ENCODE measurements at places on chromosomes 5 and 9.

GRCh38 chr9:135941288-135941995 is 19.7 kb downstream of the UBAC1 start:
- DNase-seq = no peak

- DNase-seq = no peak
Measured at GRCh38 chr9:134192951-134193731, 28.8 kb upstream of the RNU6ATAC start.

DNA sequence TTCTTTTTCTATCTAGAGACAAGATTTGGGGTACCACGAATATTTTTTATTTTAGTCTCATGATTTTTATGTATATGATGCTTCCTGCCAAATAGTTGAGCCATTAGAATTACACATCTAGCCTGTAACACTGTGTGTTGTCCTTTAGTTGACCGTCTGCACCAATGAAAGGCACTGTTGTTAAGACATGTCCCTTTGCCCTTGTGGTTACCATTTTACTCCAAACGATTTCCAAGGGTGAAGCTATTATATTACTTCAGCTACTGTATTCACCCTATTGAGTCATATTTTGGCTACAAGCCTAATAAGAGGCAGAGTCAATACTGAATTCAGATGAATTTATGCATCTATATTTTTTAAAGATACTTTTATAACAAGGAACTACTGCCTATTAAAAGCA is 207.6 kb downstream of the CETN3 start:
- DNase-seq = no peak

- peak; percentile 77 for DNase-seq
Measured at GRCh38 chr9:98807070-98807813, at the start of gene GALNT12. Gene GALNT12, plus strand, starts transcription at chr9:98807670. Its CDS starts 29 bp downstream, at chr9:98807699.

DNA sequence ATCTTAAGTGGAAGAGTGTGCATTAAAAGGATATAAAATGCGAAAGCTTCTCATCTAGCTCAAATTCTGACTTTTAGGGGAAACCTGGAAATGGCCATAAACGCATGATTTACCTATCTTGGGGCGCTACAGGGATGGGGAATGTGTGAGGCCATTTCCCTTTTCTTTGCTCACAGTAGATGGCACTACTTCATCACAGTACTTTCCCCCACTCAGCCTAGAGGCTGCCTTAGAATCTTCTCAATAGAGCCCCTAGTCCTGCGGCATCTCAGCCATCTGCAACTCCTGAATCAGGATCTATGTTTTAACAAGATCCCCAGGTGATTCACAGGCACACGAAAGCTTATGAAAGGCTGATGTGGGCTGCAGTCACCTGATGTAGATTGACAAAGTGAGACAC is 110.8 kb downstream of the LHFPL2 start:
- no peak for DNase-seq

- no peak for DNase-seq
Measured at GRCh38 chr9:93463638-93464248, 10.4 kb upstream of the FAM120AOS start.

- no peak for DNase-seq
Measured at GRCh38 chr9:38038307-38039089, 30.5 kb downstream of the SHB start.

GRCh38 chr5:143355710-143356109 is 47.8 kb downstream of the NR3C1 start:
- peak; percentile 82 for DNase-seq

DNA sequence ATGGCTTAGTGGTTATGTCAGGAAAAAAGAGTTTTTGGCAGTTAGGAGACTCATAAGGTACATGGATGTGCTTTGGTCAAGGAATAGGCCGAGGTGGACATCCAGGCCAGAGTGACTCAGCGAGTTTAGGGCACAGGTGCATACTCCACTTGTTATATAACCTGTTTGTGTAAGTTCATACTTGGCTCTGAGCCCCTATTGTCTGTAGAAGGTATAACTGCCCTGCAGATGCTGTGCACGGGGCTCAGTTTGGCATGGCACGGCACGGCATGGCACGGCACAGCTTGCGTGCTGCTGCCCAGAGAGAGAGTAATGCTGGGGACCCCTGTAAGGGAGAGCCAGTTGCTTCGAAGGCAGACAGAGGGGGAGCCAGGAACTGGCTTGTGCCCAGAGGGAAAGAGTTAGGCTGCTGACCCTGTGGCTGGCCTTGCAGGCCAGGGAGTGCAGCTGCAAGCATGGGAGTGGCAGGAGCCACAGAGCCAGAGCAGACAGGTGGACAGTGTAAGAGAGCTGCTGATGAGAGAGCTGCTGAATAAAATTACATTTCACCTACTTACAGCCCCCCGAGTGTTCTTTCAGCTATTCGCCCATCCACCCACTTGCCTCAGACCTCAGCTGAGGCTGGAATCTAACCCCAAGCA is 32.2 kb downstream of the GCNT4 start:
- DNase-seq = no peak

DNA sequence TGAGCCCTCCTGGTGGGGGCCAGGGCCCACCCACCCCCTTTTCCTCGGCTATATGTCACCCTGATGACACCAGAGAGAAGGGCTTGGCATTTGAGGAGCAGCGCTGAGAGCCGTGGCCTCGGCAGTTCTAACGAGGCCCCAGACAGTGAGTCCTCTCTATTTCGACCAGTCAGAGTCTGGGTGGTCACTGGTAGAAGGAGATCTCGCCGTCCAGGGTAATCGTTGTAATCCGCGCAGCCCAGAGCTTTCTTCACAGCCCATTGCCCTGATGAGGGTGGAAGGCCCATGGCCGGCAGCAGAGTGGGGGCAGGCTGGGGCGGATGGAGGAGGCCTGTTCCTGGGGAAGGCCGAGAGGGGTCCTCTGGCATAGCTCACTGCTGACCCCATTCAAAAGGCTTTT is 70.2 kb downstream of the PSMB7 start:
- no peak for DNase-seq

DNA sequence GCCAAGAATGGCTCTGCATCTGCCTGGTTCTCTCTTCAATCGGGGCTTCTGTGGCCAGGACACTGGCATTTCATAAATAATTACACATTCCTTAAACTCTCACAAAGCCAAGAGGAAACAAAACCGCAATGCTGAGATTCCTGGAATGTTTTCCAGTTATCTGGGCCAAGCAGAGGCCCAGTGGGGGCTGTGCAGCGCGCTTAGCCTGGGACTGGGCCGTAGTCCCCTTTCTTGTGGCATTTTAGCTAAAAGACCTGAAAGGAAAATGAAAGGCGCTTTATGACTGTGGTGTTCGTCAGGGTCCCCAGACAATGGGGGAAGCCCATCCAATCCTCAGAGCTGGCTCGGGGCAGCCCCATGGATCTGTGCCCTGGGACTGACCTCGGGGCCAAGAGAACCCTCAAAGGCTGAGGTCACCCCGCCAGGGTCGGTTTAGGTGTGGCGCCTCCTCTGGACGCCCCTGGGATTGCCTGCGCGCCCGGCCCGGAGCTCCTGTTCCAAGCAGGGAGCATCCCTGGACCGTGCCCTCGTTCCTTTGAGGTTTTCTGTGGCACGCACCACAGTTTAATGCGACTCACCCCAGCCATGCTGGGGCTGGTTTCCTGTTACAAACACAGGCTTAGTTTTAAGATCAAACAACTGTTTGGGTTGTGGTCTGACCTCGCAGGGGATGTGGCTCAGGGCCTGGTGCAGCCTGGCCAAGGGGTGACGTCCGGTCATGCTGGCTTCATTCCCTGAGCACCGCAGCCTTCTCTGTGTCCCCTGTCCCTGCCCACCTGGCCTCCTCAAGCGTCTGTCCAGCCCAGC is 51.5 kb upstream of the NKD2 start:
- no peak for DNase-seq

GRCh38 chr5:999032-999501 is 9.5 kb upstream of the NKD2 start:
- DNase-seq = no peak

DNA sequence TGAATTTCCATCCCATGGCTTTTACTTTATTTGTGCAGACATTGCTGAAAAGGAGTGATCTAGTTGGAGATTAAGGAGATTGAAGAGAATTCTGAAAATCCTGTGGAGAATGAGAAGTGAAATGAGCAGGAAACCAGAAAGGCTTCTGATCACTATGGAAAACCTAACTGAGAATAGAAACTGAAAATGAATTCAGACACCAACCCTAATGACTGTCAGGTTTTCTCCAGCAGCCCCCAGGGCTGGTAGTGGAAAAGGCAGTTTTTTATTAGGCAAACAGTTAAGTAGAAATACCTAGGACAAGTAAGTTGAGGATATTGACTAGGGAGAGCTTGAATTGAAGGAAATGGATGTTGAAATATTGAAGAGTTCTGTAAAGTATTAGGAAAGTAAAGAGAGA is 14.7 kb upstream of the ARRDC3 start:
- no peak for DNase-seq

DNA sequence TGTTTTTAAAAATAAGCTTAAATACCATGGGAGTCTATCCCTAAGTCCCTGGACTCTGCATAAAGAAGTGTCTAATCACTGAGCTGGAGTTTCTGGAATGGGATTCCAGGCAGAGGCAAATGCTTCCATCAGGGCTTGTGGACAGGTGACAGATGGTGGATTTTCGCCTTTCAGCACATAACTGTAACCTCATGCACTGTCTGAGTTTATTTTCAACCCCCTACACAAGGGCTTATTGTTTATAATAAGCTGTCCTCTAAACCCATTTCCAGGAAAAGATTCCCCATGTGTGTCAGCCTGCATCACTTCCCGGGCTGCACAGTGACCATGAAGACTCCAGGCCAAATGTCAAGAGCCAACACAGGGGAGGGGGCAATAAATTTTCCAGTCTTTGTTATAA is 264.0 kb downstream of the PIK3R1 start:
- no peak for DNase-seq

DNA sequence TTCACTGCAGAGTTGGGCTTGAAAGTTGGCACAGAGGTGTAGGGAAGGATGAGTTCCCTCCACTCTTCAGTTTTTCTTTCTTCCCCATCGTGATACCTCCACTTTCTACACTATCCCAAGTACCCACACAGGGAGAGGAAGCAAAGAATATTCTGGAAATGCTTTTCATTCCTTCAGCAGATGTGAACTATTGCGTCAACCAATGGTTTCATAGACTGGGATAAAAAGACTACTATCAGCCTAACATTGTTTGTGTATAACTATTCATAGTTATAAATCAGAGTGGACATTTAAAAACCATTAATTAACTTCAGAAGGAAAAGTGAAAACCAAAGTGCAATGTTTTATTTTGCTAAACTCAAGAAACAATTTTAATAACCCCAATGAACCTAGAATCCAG is 63.6 kb upstream of the MAMDC2 start:
- DNase-seq = no peak

GRCh38 chr5:172168311-172168710 is 19.7 kb downstream of the STK10 start:
- no peak for DNase-seq

- DNase-seq = no peak
Measured at GRCh38 chr9:74415995-74416394, 81.1 kb upstream of the RORB start.

- no peak for DNase-seq
Measured at GRCh38 chr9:15157381-15157780, 149.6 kb downstream of the TTC39B start.

- no peak for DNase-seq
Measured at GRCh38 chr5:10537624-10538023, 26.2 kb upstream of the ANKRD33B start.

DNA sequence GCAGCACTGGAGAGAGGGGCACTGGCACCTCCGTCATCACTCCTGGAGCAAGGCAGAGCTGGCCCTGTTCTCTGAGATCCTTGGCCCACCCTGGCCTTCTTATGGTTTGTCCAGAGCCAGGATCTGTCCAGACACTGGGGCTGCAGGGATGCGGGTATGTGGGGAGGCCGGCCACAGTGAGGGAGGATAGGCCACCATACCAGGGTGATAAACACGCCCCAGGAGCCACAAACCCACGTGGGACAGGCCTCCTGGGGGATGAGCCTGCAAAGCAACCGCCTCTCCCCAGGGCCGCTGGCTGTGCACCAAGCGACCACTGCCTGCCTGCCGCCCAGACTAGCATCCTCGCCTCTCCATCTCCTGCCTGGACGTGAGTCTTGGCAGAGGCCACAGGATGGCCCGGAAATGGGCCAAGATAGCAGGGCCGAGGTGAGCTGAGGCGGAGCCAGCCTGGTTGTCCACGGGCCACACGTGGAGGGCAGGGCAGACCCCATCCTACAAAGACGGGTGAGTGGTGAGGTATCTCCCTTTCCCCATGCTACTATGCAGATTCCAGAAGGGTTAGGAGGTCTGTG is 4.5 kb downstream of the OBP2A start:
- DNase-seq = no peak

- no peak for DNase-seq
Measured at GRCh38 chr9:34177593-34178435, 1.0 kb upstream of the UBAP1 start.

GRCh38 chr5:33088176-33088575 is 352.6 kb upstream of the TARS1 start:
- no peak for DNase-seq

- DNase-seq = no peak
Measured at GRCh38 chr9:121604242-121604641, 47.2 kb upstream of the DAB2IP start.

DNA sequence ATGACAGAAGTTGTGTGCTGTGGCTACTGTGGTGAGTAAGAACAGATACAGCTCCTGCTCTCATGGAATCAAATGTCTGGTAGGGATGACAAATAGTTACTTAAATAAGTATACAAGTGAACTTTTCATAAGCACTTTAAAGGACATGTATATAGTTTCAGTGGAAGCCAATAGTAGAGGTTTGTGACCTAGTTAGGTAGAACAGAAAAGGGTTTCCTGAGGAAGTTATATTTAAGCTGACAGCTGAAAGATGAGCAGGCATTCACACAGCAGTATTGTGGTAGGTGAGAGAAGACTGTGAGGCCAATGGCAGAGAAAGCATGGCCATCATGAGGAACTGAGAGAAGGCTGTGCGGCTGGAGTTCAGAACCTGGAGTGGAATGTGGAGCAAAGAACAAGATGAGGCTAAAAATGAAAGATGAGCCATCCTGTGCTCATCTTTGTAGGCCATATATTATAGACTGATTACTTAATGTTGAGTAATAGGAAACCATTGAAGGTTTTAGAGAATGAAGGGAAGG is 15.4 kb downstream of the FAM174A start:
- no peak for DNase-seq

- no peak for DNase-seq
Measured at GRCh38 chr9:102049586-102050246, 311.3 kb upstream of the GRIN3A start.

Measured in CD4-positive, alpha-beta T cell treated with Interleukin-6 for 4 hours (primary cell).